ENCODE measurements at places on chromosomes 5 and 9.

- DNase-seq: no peak
Observed at GRCh38 chr9:87546704-87547103, 49.0 kb downstream of the DAPK1 start.

- DNase-seq: no peak
Observed at GRCh38 chr9:72601615-72602014, 80.2 kb downstream of the TMC1 start.

- no peak for DNase-seq
Observed at GRCh38 chr5:2658447-2658846, 93.0 kb downstream of the IRX2 start.

GRCh38 chr9:37911271-37911681 lies 7.3 kb upstream of the SLC25A51 start:
- no peak for DNase-seq

All from CD4-positive, alpha-beta T cell treated with Interleukin-6 for 4 hours (primary cell).